Motor neuron (in vitro differentiated cells): ENCODE measurements at places on chromosomes 13 and 19.

GRCh38 chr13:23794267-23795161 lies 94.7 kb downstream of the MIPEP start:
- no peak for ATAC-seq

DNA sequence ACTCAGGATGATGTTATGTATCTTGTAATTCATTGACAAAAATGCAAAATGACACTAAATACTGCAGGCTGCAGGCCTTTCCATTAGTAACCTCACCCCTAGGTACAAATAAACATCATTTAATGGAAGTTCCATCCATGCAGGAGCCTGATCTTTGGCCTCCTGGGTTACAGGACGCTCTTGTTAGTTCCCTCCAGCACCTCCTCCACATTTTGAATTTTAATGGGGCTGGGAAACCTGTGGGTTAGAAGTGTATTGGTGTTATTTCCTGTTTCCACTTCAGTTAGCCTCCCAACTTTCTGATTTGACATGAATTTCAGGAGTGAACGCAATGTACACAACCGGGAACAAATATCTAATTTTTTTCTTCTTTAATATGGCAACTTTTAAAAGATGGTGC lies 237.1 kb upstream of the ARGLU1 start:
- no peak for ATAC-seq

- no peak for ATAC-seq
These were observed 670.2 kb downstream of the DIAPH3 start for GRCh38 chr13:59493436-59493965.

DNA sequence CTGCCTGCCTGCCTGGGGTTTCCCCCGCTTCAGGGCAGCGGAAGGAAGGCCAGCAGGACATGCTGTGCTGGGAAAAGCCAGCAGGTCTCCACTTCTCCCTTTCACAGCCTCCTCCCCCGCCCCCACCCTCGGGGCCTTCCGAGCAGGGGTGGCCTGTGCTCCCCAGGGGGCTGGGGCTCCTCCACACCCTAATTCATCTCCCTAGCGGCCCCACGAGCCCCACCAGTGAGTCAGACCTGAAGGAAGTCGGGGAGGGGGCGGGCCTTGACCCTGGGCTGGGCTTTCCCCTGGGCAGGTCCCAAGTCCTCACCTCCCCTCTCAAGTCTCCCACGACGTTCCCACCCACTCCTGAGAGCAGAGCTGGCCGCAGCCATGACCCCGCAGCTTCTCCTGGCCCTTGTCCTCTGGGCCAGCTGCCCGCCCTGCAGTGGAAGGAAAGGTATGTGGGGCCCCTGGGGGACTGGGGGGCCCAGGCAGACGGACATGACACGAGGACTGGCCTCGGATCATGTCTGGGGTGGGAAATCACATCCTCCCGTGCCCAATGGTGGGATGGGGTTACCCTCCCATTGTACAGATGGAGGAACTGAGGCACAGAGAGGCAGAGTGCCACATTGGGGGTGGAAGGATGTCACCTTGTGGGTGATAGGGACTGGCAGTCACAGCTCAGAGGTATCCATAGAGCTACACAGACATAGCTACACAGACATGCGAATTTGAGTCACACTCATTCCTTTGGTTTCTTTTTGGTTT lies at the start of gene EBI3:
TSS of gene EBI3 (plus strand) at position 345 of the 753 bp plus-strand sequence. CDS start at position 373, 28 bp downstream.
- peak; percentile 48 for ATAC-seq

DNA sequence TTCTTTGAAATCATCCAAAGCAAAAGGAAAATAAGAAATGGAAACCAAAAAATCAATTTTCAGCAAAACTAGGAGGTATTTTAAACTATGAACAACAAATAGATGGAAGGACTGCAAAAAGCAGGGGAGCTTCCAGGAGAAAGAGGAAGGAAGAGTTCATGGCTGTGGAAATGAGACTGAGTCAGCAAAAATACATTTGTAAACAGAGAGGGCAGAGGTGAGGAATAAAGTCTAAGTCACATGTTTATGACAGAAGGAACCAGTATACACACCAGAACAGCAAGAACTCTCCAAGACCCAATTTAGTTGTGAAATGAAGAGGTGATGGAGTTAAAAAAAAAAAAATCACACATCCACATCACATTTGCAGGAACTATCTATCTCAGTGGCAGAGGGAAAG lies 69.6 kb downstream of the RNASEH2B start:
- no peak for ATAC-seq

DNA sequence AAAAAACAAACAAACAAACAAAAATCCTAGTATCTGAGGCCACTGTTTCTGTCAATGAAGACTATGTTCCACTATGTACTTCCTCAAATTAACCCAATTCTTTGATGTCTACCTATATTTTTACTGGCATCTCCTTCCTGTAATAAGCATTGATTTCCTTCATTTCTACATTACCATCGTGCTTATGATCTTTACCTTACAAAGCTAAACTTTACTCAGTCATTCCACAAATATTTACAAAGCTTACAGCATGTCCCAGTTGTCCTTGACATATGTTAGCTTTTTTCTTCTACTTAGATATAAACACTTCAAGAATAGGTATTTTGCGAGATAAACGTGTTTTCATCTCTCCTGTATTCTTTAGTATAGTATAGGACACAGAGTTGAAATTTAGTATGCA lies 1090.9 kb downstream of the PCDH9 start:
- no peak for ATAC-seq
